ENCODE measurements at places on chromosomes 1 and 21. TPM values are rescaled to one million over a fixed set of nuclear protein-coding genes. Genes with fewer than 3 reads are reported as not detected.

Gene TNFRSF18
- total RNA-seq, result 56.2 TPM

DNA sequence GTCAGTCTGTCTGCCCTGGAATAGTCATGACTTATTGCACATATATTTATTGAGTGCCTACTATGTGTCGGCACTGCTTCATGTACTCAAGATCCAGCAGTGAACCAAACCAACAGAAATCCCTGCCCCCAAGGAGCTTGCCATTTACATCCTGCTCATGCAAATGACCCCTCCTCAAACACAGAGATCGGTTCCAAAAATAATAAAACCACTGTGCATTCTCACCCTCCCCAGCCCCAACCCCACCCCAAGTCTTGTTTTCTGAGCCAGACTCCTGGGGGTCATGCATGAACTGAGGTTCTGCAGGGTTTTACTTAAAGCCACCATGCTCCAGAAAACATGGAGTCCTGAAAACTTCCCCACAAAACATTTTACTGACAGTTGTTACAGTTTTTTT is 61.9 kb downstream of the KIAA0040 start:
- no peak for DNase-seq

DNA sequence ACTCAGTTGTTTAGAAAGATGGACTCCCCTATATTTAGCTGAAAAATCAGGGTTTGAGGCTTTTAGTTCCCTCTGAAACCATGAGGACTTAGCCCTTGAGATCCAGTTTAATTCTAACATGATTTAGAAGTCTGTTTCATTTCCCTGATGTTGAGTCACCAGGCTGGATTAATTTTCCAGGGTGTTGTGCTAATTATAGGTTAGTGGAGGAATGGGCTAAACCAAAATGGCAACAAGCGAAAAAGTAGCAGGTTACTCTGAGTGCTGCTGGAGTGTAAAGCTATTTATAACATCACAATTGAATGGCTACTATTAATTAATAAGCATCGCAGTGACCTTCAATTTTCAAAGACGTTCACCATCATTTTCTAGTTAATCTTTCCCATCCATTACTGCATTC is 15.5 kb upstream of the USP24 start:
- no peak for DNase-seq

GRCh38 chr21:25400427-25400826 is 206.9 kb downstream of the MRPL39 start:
- no peak for DNase-seq

GRCh38 chr1:109802136-109802900 is 38.6 kb upstream of the EPS8L3 start:
- no peak for DNase-seq

DNA sequence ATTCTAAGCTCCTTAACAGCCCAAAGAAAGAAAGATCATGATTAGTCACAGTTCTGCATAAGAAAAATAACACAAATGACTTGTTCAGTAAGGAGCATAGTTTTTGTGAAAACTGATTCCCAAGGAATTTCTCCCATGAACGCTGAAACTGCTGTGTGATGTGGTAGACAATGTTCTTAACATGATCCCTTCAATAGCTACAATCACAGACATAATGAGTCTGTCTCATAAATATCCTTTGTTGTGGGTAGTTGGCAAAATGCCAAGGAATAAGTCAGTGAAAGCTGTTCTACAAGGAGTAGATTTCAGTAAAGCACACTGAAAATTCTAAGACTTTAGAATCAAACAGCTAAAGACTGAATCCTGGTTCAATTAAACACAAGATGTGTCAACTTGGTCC is 404.8 kb downstream of the HLX start:
- DNase-seq, result peak; percentile 15

Gene PRRC2C
- total RNA-seq, result 154 TPM
